ENCODE measurements at places on chromosomes 6 and 20.

DNA sequence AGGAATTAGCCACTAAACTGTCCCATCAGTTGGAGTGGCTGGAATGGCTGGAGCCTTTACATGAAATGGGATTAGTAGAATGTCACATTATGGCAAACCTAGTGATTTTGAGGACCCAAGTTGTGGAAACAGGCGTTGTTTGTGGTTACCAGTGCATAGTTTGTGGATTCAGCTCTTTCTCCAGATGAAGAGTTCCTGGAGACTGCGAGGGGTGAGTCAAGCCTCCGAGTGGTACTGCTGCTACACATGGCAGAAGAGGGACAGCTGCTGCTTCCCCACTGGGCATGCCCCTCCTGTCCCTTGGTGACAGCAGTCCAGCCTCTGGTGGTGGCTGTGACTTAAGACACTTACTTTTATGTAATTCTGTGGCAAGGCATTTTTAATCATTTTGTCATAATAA is 94.2 kb upstream of the SCP2D1 start:
- H3K36me3 ChIP-seq = peaks cover 18% of the 10 kb centered on the region
- no peak overlapping the region for H3K27ac ChIP-seq
- no peak overlapping the region for H3K4me3 ChIP-seq
- DNase-seq = no peak
- H3K4me1 ChIP-seq = peaks cover 11% of the 10 kb centered on the region

- H3K4me1 ChIP-seq = no peaks in the 10 kb centered on the region
- DNase-seq = no peak
- H3K36me3 ChIP-seq = no peaks in the 10 kb centered on the region
Measured at GRCh38 chr20:41632896-41633295, 14.7 kb upstream of the CHD6 start.

DNA sequence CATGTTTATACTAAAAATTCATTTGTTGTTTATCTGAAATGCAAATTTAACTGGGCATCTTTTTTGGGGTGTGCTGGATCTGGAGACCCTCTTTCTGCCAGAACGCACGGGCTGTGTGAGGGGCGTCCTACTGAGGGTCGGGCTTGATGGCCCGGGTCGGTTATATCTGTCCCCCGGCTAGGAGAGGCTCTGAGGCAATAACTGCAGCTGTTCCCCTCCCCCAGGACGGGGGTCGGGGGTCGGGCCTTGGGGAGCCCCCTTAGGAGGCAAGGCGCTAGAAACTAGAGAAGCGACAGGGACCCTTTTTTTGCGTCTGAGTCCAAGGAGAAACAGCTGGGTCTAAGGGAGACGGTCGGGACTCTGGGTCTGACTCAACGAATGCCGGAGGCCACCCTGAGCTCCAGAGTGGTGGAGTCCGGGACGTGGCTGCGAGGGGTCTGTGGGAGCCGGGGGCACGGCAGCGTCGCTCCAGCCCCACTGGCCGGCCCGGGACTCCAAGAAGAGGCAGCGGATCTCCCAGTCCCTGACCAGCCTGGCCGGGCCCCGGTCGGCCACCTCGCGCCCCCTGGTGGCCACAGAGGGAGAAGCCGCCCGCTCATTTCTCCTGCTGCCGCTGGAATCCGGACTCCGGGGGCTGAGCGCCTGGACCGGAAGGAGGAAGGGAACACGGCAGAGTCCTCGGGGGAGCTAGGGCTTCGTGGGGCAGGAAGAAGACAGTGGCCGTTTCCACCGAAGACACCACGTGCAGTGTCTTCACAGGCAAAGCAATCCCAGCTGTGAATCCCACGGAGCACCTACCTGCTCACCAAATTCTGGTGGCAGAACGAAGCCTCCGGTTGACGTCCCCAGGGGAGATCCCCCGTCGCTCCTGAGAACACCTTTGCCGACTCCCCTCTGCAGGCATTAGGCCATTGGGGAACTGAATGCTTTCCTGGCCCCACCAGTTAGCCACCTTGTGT is 24.0 kb upstream of the SCML4 start:
- H3K27ac ChIP-seq = no peak overlapping the region
- H3K4me1 ChIP-seq = peaks cover 27% of the 10 kb centered on the region
- peaks cover 14% of the 10 kb centered on the region for H3K27me3 ChIP-seq
- peak overlapping the region; percentile 79 for H3K4me3 ChIP-seq
- H3K36me3 ChIP-seq = no peaks in the 10 kb centered on the region

GRCh38 chr6:7805078-7805849 is 79.4 kb downstream of the BMP6 start:
- H3K4me3 ChIP-seq = no peak overlapping the region
- no peak overlapping the region for H3K27ac ChIP-seq
- H3K27me3 ChIP-seq = no peaks in the 10 kb centered on the region
- no peaks in the 10 kb centered on the region for H3K36me3 ChIP-seq
- DNase-seq = no peak
- peaks cover 5% of the 10 kb centered on the region for H3K4me1 ChIP-seq

DNA sequence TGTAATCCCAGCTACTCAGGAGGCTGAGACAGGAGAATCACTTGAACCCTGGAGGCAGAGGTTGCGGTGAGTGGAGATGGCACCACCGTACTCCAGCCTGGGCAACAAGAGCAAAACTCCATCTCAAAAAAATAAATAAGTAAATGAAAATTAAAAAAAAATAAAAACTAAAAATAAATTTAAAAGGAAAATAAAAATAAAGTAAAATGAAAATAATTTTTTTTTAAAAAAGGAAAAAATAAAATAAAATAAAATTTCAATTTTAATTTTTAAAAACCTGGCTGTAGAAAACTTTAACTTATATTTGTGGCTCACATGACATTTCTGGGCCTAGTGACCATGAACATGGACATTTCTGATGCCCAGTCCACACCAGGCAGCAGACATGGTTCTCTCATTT is 16.1 kb downstream of the HCK start:
- H3K27me3 ChIP-seq = peaks cover 3% of the 10 kb centered on the region
- peaks cover 47% of the 10 kb centered on the region for H3K4me1 ChIP-seq
- H3K4me3 ChIP-seq = no peak overlapping the region
- H3K36me3 ChIP-seq = no peaks in the 10 kb centered on the region
- no peak overlapping the region for H3K27ac ChIP-seq

DNA sequence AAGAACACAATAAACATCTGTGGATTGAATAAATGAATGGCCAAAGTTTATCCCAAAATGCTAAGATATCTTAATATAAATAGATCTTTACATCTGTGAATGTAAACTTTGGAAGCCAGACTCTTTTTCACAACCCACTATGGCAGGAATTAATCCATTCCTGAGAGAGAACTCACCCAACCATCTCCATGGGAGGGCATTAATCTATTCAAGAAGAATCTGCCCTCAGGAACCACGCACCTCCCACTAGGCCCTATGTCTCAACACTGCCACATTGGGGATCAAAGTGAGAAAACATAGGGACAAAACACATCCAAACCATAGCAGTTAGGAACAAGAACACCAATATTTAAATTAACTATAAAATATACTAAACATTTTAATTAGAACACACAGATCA is 3.4 kb downstream of the UBE3D start:
- H3K36me3 ChIP-seq = peaks cover 19% of the 10 kb centered on the region
- no peaks in the 10 kb centered on the region for H3K27me3 ChIP-seq
- H3K27ac ChIP-seq = no peak overlapping the region
- no peak for DNase-seq
- H3K4me3 ChIP-seq = no peak overlapping the region

DNA sequence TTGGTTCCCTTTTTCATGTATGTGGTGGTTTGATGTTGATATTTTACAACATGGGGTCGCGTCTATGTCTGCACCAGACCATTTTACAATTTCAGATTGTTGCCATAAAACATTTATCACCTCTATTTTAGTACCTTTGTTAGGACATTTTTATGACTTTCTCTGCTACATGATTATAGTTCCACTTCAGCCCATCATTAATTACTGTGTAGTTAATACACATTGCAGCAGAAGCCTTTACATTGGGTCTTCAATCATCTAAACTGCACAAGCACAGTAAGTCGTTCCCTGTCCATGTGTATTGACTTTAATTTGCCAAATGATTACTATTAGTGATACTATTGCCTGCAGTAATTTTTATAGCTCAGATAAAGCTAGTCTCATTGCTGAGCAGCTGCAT is 15.7 kb upstream of the TMEM217 start:
- H3K27ac ChIP-seq = no peak overlapping the region
- H3K27me3 ChIP-seq = peaks cover 4% of the 10 kb centered on the region
- H3K4me1 ChIP-seq = no peaks in the 10 kb centered on the region
- H3K4me3 ChIP-seq = no peak overlapping the region
- peaks cover 13% of the 10 kb centered on the region for H3K36me3 ChIP-seq
- no peak for DNase-seq

DNA sequence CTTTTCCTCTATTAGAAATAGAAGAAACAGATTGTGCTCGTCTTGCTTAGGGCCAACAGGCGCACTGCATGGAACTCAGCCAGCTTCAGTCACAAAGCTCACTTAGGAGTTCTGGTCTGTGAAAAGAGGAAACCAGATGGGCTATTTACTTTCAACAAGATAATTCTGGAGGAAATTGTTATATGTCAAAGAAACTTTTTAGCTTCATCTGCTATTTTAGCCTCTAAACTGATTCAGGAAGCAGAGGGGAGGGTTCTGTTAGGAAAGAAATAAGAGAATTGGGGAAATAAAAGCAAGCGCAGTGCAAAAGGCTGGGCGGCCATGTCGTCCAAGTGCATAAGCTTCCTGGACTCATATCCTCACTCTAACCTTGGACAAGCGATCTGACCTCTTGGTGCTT is 21.3 kb downstream of the PRKN start:
- H3K4me3 ChIP-seq = no peak overlapping the region
- peaks cover 8% of the 10 kb centered on the region for H3K36me3 ChIP-seq
- no peak for DNase-seq
- peaks cover 16% of the 10 kb centered on the region for H3K4me1 ChIP-seq

DNA sequence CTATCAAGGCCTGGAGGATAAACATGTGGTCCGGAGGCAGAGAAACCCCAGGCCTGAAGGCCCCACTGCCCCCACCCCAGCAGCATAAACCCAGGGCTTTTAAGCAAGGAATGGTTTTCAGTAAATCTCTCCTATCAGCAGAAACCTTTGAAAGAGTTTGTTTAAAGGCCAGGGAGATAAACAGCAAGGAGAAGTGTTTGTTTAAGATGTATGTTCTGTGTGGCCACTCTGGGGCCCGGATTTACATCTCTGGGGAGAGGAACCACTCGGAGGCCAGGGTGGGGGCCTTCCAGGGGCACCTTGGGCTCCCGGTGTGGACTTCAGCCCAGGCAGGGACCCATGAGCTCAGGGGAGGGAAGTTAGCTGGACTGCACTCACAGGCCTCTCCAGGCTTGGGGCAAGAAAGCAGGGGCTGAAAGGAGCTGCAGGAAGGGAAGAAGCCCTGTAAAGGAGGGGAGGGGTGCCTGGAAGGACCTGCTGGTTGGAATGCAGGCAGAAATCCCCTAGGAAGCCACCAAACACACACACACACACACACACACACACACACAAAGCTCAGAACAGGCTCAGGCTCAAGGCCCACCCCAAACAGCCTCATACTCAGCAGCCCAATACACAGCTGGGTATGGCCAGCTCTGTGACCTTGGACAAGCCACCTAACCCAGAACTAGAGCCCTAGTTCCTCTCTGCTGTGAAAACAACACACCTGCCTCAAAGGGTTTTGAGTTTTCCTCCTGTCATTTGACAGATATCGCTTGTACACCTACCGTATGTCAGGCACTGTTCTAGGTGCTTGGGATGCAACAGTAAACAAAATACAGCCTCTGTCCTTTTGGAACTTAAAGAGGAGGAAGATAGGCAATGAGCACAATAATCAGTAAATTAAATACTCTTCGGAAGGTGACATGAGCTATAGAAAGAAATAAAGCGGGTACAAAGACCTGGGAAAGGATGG is 26.2 kb upstream of the FOXP4 start:
- no peaks in the 10 kb centered on the region for H3K36me3 ChIP-seq
- H3K27ac ChIP-seq = no peak overlapping the region

DNA sequence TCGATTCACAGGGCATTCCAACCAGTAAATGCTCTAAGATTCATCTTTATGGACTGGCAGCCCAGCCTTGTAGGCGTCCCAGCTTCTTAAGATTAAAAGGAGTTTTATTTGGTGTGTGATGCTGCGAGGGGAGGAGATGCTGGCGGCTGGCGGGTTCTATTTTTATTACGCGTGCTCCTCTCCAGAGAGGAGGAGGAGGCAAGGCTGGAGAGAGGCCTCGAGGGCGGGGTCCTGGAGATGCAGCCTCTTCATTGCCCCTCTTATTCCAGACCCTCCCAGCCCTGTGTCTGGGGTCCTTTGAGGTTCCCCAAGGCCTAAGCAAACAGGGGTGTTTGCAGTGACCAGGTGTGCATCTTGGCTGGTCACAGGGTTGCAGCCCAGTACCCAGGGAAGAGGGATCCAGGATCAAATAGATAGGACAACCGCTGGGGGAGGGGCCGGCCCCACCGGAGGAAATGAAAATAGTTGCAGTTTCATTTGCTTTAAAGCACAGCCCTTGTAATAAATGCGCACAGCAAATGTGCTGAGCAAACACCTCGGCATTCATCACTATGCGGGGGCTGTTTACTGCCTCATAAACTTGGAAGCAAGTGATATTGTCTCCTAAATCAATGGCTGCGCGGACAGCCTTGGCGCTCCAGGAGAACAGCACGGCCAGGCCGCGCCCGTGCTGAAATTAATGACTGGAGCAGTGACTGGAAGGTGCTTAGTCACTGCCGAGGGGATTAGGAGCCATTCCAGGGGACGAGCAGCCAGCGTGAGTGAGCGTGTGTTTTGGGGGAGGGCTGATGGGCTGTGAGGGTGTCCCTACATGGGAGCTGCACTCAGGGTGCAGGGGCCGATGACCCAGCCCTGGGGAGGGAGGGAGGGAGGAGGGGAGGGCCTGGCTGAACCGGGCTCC is 83.0 kb downstream of the TMEM242 start:
- peaks cover 45% of the 10 kb centered on the region for H3K4me1 ChIP-seq
- H3K36me3 ChIP-seq = no peaks in the 10 kb centered on the region
- H3K4me3 ChIP-seq = peak overlapping the region; percentile 29
- peak; percentile 49 for DNase-seq
- no peak overlapping the region for H3K27ac ChIP-seq
- H3K27me3 ChIP-seq = peaks cover 48% of the 10 kb centered on the region

DNA sequence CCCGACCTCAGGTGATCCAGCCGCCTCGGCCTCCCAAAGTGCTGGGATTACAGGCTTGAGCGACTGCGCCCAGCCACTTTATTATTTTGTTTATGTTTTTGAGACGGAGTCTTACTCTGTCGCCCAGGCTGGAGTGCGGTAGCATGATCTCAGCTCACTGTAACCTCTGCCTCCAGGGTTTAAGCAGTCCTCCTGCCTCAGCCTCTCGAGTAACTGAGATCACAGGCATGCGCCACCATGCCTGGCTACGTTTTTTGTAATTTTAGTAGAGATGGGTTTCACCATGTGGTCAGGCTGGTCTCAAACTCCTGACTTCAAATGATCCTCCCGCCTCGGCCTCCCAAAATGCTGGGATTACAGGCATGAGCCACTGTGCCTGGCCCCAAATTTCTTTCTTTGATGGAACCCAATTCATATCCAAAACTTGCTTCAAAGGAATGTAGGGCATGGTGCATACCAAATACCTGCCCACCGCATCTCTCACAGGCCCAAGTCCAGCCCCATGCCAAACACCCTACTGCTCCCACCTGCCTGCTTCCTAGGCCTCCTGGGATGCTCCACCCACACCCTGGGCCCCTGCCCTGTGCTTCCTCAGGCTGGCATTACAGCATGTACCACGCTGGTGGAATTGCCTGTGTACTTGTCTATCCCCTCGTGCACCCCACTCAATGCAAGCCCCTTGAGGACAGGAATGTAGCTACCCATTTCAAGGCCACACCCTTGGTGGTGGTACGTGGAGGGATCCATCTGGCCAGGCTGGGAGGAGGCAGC is 4.9 kb upstream of the HMGA1 start:
- H3K27me3 ChIP-seq = peaks cover 6% of the 10 kb centered on the region
- no peak for DNase-seq
- H3K4me1 ChIP-seq = peaks cover 58% of the 10 kb centered on the region
- H3K27ac ChIP-seq = no peak overlapping the region

- DNase-seq = no peak
- H3K36me3 ChIP-seq = peaks cover 27% of the 10 kb centered on the region
Measured at GRCh38 chr6:4021854-4022695, 56.9 kb downstream of the FAM217A start.
